ENCODE measurements at places on chromosomes 5 and 9. TPM values are rescaled to one million over a fixed set of nuclear protein-coding genes. Genes with fewer than 3 reads are reported as not detected.

GRCh38 chr5:102843997-102844396, 88.9 kb downstream of the PAM start:
- no peaks in the 10 kb centered on the region for H3K27me3 ChIP-seq
- DNase-seq: no peak
- no peaks in the 10 kb centered on the region for H3K4me1 ChIP-seq

DNA sequence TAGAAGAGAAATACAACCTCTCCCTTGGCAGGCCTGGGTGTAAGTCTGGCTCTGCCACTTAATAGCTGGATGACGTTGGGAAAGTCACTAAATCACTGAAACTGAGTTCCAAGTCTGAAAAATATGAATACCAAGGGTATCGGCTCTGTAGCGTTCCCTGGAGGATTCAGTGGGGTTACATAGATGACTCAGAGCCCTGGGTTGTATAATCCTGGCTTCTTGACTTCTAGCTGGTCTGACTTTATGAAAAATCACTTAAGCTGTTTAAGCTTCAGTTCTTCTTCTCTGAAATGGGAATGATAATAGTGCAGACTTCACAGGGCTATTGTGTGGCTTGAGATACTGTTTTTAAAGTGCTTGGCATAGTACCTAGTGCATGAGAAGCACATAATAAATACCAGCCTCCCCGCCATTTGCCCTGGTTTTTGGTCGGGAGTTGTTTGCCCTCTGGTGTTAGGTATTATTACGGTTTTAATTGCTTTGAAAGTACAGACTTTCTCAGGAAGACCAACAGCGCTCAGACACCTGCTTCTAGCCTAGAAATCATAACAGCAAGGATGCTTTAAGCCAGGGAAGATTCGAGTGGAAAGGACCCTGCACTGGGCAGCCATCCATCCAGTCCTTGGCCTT, 43.0 kb downstream of the CYFIP2 start:
- H3K4me3 ChIP-seq: no peak overlapping the region
- no peaks in the 10 kb centered on the region for H3K27me3 ChIP-seq
- peaks cover 82% of the 10 kb centered on the region for H3K36me3 ChIP-seq
- no peak for DNase-seq
- no peak overlapping the region for H3K27ac ChIP-seq

GRCh38 chr9:137048655-137049543, 2.9 kb upstream of the NPDC1 start:
- peaks cover 15% of the 10 kb centered on the region for H3K27me3 ChIP-seq
- H3K27ac ChIP-seq: no peak overlapping the region
- DNase-seq: no peak

DNA sequence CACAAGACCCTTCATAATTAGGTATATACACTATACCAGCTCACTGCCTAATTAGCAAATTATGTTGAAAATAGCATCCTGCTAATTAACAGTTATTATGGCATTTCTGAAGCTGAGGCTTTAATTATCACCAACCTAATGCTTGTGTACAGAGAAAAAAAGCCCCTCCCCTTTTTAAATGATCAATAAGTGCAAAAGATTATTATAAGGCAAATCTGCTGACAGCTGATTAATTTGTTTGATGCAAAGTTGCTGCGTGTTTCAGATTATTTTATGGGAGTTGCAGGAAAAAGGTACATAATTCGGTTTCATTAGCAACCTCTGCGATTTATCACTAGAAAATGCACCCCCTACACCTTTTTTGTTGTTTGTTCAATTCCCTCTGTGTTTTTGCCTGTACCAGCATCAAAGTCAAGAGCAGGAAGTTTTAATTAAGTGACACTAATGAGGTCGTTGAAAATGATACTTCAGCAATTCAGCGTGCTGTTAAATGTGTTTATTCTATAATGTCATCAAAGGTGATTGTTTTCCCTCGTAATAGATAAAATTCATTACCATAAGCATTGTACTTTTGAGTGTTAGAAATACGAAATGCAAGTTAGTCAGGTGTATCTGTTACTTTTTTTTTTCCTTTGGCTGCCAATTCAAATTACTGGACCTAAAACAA, 170.0 kb downstream of the EBF1 start:
- no peaks in the 10 kb centered on the region for H3K36me3 ChIP-seq
- H3K4me1 ChIP-seq: no peaks in the 10 kb centered on the region
- no peak for DNase-seq
- H3K27me3 ChIP-seq: no peaks in the 10 kb centered on the region
- H3K4me3 ChIP-seq: no peak overlapping the region

GRCh38 chr9:109122726-109123621, 3.2 kb upstream of the TMEM245 start:
- no peak for DNase-seq
- no peak overlapping the region for H3K4me3 ChIP-seq
- peaks cover 13% of the 10 kb centered on the region for H3K4me1 ChIP-seq

Gene PROB1
- 2.6 TPM for total RNA-seq

DNA sequence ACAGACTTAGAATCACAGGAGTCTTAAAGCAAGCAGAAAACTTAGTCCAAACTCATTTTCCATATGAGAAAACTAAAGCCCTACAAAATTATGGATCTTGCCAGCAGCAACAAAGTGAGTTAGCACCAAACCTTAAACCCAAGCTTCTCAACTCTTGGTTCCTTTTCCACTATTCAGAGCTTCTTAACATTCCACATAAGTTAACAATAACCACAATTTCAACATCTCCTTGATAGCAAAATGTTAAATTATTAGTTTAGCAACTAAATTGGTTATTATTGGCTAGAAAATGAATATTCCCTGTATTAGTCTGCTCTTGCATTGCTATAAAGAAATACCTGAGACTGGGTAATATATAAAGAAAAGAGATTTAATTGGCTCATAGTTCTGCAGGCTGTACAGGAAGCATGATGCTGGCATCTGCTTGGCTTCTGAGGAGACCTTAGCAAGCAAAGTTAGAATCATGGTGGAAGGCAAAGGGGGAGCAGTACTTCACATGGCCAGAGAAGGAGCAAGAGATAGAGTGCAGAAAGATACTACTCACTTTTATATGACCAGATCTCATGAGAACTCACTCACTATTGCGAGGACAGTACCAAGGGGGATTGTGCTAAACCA, 26.2 kb upstream of the ARSB start:
- peaks cover 15% of the 10 kb centered on the region for H3K27me3 ChIP-seq
- H3K36me3 ChIP-seq: no peaks in the 10 kb centered on the region
- no peak for DNase-seq
- H3K27ac ChIP-seq: no peak overlapping the region
- no peak overlapping the region for H3K4me3 ChIP-seq

Gene TESK1
- 31.8 TPM for total RNA-seq

Gene OR1N2
- total RNA-seq: not detected

GRCh38 chr5:154273028-154273617, 82.6 kb downstream of the GALNT10 start:
- H3K4me3 ChIP-seq: no peak overlapping the region
- no peaks in the 10 kb centered on the region for H3K27me3 ChIP-seq
- H3K27ac ChIP-seq: peak overlapping the region; percentile 12
- peaks cover 37% of the 10 kb centered on the region for H3K4me1 ChIP-seq
- H3K36me3 ChIP-seq: no peaks in the 10 kb centered on the region
- no peak for DNase-seq

Gene NDST1
- 123 TPM for total RNA-seq

- H3K4me1 ChIP-seq: no peaks in the 10 kb centered on the region
- no peak overlapping the region for H3K4me3 ChIP-seq
- no peak overlapping the region for H3K27ac ChIP-seq
- H3K27me3 ChIP-seq: no peaks in the 10 kb centered on the region
- no peak for DNase-seq
These were observed 417.0 kb upstream of the TLE4 start for GRCh38 chr9:79154806-79155205.

Gene INSL4
- not detected for total RNA-seq
